ENCODE measurements at places on chromosomes 2 and 18.

- no peak for DNase-seq
These were observed 322.1 kb upstream of the THUMPD2 start for GRCh38 chr2:40101131-40101575.

DNA sequence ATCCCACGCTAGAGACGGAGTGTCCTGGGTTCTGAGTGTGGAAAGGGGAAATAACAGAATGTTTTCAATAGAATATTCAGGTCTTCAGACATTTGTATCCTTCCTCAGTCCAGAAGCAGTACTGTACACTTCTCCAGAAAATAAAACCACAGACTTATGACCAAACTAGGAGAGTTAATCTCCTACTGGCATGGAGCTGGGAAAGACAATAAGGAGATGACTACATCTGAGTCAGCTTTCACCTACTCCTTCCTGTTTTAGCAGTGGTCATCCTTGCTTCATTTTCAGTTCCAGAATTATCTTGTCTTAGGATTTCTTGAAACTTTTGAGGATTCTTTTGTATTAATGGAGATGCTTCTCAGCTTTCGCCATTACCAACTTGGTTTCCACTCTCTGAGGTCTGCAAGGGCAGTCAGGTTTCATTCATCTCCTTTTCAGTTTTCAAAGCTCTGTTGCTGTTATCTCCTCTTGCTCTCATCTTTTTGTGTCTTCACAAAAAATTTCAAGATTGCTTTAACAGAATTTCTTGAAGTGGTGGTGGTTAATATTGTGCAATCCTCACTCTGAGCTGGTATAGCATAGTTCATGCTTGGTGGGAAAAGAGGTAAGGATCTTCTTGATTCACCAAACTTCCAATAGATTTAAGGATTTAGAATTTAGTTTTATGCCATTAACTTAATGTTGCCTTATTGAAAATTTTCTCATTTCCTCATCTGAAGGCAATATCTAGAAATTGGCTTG is 23.7 kb upstream of the NR4A2 start:
- no peak for DNase-seq

- no peak for DNase-seq
These were observed 56.1 kb downstream of the MSH2 start for GRCh38 chr2:47459021-47459420.

GRCh38 chr2:168552450-168552856 is 96.4 kb downstream of the CERS6 start:
- DNase-seq, result no peak

GRCh38 chr2:189527812-189528592 is 52.6 kb downstream of the SLC40A1 start:
- DNase-seq, result no peak

DNA sequence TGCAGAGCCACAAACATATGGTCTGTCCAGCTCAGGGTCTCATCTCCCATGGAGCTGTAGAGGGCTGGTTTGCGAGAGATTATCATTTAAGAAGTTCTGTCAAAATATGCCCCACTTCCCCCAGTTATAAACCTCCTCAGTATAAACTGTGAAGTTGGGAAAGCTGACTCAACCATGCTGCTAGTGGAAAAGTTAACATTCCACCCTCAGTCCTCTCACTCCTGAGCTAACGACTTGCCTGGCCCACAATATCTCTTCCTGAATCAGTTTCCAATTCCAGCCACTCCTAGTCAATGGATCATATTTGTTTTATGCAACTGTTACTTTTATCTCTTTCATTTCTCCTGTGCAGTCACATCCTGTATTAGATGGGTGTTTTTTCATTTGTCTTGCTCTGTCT is 326.2 kb downstream of the SETBP1 start:
- no peak for DNase-seq

DNA sequence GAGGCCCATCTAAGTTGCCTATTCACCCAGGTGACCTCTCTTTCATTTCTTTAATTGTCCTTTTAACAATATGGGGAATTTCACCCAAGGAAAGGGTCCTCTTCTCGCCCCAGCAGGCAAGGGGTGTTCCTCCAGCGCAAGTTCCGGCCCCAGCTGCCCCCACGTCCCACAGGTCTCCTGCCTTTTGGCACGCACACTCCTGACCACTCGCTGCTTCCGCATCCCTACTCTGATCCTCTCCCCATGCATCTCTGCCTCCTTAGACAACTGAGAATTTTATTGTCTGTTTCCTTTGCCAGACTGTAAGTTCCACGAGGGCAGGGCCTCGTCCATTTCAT is 684 bp upstream of the ARPC2 start:
- no peak for DNase-seq

GRCh38 chr2:21381421-21381820 is 257.7 kb downstream of the TDRD15 start:
- no peak for DNase-seq

- DNase-seq, result no peak
These were observed 127.6 kb upstream of the SPOPL start for GRCh38 chr2:138373993-138374408.

DNA sequence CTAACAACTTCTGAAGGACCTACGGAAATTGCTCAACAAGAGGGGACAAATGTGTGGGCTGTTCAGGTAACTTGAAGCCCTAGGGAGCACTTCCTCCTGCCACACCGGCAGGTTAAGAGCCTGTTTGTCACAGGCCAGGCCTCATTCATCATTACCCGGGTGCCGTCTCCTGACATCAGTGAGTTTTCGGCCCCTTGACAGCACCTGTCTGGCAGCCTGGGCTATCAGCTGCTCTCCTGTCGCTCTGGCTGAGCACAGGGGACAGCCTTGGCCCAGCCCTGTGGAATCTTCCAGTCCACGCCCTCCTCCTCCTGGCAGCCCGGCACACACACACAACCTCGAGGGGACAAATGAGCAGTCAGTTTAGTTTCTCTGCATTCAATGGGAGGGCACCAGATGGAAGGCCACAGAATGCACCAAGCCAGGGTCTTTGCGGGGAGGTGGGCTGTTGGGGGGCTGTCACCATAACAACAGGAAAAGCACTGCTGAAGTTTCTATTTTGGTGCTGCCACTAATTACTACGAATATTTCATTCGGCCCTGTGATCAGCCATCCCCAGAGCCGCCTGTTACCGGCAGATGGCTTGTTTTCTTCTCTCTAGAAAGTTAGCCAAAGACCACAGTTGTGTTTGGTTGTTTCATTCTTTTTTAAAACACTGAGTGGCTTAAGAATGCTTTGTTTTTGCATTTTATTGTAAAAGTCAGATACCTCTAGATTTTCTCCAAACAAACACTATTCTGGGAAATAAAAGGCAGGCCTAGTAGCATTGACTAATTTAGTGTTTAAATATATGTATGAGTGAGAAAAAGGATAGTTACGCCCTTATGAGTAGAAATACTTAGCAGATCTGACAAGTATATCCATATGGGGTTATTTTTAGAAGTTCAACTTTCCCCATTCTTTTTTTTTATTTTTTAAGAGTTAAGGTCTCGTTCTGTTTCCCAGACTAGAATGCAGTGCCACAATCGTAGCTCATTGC is 189.9 kb upstream of the NDUFV2 start:
- DNase-seq, result no peak

Measured in stimulated activated CD4-positive, alpha-beta T cell treated with anti-CD3 and anti-CD28 coated beads, TNF-alpha, amount 100 ng/mL, for 4 hours (primary cell).